Fibroblast of mammary gland (primary cell): ENCODE measurements at places on chromosomes 6 and 20.

DNA sequence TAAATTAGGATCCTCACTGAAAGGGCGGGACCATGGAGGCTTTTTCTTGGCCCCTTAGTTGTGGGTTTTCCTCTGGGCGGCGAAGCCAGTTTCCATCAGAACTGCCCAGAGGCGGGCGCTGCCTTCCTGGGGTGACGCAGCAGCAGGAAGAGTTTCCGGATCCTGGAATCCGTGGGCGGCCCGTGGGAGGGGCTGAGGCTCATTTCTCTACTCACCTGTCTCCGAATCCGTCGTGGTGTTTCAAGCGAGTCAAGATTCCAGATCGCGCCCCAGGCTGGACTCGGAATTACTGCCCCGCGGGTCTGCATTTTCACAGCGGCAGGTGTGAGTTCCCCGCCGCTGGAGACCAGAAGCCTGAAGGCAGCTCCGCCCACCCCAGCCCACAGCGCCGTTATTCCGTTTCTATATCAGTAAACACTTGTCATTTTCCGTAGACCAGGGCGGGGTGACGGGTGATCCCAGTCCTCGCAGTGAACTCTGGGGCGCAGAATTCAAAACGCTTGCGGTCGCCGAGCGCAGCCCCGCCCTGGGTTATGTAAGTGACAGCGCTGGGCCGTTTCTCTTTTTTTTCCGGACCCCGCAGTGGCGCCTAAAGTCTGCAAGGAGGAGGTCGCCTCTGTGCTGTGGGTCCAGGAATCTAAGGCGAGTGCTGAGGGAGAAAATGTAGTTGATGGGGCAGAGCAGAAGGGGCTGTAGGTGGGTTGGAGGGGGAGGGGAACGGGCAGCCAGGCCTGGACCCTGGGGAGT, 27.2 kb upstream of the POU5F1 start:
- peak; percentile 71 for DNase-seq

- peak; percentile 41 for DNase-seq
These were observed 8.7 kb upstream of the PLTP start for GRCh38 chr20:45920462-45921336.

GRCh38 chr20:23662276-23662870, 24.6 kb upstream of the CST3 start:
- DNase-seq = no peak

GRCh38 chr6:35668096-35668495, 20.6 kb downstream of the FKBP5 start:
- no peak for DNase-seq

- DNase-seq = no peak
These were observed 26.3 kb downstream of the SUN5 start for GRCh38 chr20:32978009-32978335.

GRCh38 chr6:45577836-45578504, 200.2 kb upstream of the SUPT3H start:
- peak; percentile 58 for DNase-seq

GRCh38 chr20:15597306-15597705, 975.9 kb downstream of the KIF16B start:
- DNase-seq = no peak

DNA sequence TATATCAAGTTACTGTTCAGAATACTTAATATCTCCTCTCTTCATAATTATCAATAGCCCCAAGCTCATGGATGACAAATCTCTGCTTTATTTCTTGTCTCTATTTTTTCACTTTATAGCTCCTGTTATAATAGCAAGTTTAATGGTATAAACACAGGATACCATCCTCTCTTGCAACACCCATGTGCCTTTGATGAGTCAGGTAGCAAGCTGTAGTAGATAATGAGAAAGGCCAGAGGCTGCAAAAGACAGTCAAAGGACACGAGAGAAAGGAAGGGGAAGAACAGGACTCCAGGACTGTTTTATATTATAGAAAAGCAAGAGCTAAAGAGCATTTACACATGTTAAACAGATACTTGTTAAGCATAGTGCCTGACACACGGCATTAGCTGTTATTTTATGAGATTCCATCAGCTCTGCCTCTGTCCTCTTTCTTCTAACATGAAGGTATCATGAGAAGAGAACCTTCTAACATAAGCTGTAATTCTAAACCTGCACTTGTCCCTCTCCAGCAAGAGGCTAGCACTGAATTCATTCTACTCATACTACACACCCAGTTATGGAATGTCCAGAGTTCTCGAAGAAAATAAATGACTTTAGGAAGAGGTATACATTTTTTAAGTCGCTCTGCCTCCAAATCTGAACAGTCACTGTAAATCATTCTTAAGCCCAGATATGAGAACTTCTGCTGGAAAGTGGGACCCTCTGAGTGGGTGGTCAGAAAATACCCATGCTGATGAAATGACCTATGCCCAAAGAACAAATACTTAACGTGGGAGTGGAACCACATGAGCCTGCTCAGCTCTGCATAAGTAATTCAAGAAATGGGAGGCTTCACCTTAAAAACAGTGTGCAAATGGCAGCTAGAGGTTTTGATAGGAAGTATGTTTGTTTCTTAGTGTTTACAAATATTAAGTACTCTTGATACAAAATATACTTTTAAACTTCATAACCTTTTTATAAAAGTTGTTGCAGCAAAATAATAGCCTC, 45.0 kb downstream of the NT5E start:
- DNase-seq = peak; percentile 64

DNA sequence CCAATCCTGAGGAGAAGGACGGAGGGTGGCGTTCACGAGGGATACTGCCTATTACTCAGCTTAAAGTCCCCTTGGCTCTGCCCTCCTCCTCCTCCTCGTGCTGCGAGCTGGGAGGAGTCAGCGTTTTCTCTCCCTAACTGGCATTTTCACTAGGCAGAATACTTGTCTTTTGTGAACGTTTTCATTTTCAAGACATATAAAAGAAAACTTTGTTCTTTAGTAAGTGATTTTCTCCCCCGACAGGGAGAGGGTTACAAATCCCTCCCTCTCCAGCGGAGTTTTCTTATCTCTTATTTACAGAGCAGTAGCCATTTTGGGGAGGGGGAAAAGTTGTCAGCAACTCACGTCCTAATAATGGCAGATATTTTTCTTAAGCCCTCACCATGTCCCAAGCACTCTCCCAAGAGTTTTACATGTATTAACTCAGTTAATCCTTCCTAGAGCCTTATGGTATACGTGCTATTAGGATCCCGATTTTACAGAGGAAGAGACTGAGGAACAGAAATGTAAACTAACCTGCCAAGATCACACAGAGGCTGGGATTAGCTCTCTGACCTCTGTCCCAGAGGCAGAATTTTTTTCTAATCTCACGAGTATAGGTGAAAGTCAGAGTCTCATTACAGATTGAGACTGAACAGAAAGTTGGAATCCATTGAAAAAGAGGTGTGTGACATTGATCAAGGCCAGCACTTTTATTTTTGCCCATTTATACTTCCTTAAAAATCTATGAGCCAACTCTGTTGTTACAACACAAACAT, 30.0 kb upstream of the ZNF217 start:
- peak; percentile 85 for DNase-seq

- no peak for DNase-seq
These were observed 51.2 kb downstream of the VAPB start for GRCh38 chr20:58440021-58440767.
